Right atrium auricular region (tissue), 2 donors: ENCODE measurements at places on chromosomes 11 and 22.
A peak's percentile ranks its signal among the peaks of the same experiment; 100 is the strongest.

- no peak for DNase-seq
- H3K4me1 ChIP-seq, result no peaks in the 10 kb centered on the region
- no peaks in the 10 kb centered on the region for H3K36me3 ChIP-seq
- H3K27me3 ChIP-seq, result no peaks in the 10 kb centered on the region
Observed at GRCh38 chr11:120912504-120912903, 111.4 kb upstream of the TBCEL start.

DNA sequence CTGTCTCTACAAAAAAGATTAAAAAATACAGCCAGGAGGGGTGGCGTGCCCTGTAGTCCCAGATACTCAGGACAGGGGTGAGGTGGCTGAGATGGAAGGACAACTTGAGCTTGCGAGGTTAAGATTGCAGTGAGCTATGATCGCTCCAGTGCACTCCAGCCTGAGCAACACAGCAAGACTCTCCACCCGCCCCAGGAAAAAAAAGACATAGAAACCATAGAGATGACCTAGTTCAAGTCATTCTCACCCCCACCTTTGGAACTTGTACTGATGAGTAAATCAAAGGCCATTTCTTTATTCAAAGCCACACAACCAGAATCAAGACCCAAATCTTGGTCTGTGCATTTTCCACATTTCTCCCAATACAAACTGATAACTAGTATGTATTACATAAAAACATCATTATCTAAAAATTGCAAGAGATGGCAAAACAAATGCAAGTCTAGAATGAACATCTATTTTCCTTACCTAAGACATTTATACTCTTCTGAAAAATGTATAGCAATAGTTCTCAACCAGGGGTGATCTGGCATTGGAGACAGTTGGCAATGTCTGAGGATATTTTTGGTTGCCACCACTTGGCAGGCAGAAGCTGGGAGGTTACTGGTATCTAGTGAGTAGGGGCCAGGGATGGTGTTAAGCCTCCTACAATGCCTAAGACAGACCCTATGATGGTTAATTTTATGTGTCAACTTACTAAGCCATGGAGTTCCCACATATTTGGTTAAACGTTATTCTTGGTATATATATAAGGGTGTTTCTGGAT, 34.6 kb downstream of the LGR4 start:
- no peak for DNase-seq
- H3K4me3 ChIP-seq, result no peak overlapping the region
- H3K4me1 ChIP-seq, result peaks cover 9% of the 10 kb centered on the region
- H3K36me3 ChIP-seq, result no peaks in the 10 kb centered on the region

GRCh38 chr11:45543808-45544422, 121.5 kb downstream of the CHST1 start:
- no peaks in the 10 kb centered on the region for H3K36me3 ChIP-seq
- no peaks in the 10 kb centered on the region for H3K27me3 ChIP-seq
- H3K4me3 ChIP-seq, result no peak overlapping the region
- H3K4me1 ChIP-seq, result no peaks in the 10 kb centered on the region
- H3K27ac ChIP-seq, result no peak overlapping the region
- no peak for DNase-seq

- no peak for DNase-seq
- no peaks in the 10 kb centered on the region for H3K27me3 ChIP-seq
- no peaks in the 10 kb centered on the region for H3K4me1 ChIP-seq
- peak overlapping the region; percentile 94 for H3K4me3 ChIP-seq
- H3K27ac ChIP-seq, result peak overlapping the region; percentile 82
Observed at GRCh38 chr11:67302571-67303131, 679 bp upstream of the SSH3 start.
